ENCODE measurements at places on chromosomes 5 and 9.

DNA sequence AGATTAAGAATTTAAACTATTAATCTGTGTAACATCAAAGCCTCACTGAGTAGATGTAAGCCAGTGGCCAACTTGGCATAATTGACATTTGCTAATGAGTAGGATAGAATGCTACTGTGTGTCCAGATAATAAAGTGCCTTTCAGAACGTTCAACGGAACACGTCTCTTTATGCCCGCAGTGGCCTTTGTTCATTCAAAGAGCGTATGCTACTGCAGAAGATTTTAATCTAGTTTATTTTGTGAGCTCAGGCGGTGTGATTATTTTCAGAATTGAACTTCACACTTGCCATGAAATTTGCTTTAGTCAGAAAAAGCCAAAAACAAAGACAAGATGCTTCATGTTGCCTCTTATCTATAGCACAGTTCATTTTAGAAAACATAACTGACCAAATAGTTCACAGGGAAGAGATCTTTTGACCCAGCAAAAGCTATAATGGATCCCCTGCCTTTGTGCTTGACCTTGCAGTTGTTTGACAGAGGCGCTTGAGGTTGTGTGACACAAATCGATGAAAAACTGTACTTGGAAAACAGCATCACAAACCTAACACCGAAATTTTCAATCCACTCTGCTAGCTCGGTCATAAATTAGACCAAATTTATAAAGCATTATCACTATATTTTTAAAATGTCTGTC lies 530.9 kb upstream of the TYRP1 start:
- DNase-seq: no peak

- no peak for DNase-seq
Measured at GRCh38 chr5:88691230-88691582, 191.8 kb downstream of the MEF2C start.

DNA sequence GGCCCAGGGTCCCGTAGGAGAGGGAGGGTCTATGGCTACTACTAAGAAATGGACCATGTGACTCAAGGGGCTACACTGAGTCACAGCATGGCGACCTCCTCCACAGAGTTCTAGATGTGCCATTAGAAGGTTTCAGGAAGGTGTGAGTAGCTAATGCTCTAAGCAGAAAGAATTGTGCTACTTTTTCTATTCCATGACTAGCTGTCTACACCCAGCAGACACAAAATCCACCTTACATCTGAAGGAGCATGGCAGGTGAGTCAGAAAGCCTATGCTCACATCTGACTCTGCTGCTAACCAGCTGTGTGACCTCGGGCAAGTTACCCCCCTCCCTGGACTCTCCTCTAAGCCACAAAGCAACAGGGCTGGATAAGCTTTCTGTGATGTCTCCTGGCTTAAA lies 14.4 kb upstream of the MEIKIN start:
- DNase-seq: no peak

GRCh38 chr5:74945561-74946165 lies 79.5 kb upstream of the FAM169A start:
- DNase-seq: no peak

- DNase-seq: no peak
Measured at GRCh38 chr5:74196233-74196632, 444.3 kb downstream of the ENC1 start.

DNA sequence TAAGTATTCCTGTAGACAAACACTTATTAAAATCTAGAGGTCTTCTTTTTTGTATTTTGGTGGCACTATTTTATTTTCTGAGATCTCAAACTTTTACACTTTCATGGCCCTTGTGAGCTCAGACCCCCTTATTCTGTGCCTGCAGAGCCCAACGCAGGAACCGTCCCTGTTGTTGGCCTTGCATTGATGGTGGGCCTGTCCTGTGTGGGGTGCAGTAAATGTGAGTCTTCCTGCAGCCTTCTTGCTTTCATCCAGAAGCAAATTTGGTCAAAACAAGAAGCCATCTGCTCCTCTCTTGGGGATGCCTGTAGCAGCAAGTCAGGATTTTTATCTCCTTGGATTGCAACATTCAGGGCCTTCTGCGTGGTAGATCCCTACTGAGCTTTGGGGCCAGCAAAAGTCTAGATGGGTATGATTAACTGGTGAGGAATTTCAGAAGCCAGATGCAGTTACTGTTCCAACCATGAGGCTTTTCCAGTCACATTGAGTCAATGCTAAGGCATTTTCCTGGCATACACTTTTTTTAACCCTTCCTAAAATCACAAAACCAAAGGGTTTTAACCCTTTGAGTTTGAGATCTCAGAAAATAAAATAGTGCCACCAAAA lies 31.7 kb downstream of the BASP1 start:
- no peak for DNase-seq

DNA sequence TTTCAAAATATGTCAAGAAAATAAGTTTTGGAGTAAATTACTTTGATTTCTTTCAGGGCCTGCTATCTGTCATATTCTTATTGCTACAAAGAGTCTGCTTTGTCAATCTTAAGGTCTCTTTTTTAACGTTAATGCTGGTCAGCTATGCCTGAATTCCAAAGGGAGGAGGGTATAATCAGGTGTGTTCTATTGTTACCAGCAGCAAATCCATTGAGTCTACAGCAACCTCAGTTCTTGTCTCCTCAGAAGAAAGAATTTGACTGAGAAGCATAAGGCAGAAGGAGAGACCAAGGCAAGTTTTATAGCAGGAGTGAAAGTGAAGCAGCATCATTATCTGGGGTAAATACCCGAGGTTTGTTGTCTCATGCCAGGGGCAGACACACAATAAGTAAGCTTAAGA lies 23.7 kb upstream of the MINAR2 start:
- no peak for DNase-seq

DNA sequence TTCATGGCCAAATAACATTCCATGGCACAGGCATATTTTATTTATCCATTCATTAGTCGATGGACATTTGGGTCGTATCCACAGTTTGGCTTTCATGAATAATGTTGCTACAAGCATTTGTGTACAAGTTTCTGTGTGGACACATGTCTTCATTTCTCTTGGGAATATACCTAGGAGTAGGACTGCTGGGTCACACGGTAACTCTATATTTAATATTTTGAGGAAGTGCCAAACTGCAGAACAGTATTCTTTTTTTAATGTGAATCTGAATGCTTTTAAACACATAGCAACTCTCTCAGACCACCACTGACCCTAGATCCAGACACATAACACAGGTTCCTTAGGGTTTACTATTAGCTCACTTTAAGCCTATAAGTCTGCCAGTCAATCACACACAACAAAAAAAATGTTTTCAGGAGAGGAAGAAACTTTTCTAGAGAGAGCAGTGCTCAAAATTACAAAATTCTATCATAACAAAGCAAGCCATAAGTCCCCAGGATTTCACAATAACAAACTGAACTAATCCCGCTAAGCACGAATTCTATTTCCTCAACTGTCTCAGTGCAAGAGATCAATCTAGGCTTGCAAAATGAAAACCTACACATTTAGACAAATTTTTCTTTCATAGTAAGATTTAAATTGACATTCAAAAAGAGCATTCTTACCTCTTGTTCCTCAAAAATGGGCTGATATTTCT lies 41.8 kb upstream of the GABBR2 start:
- DNase-seq: no peak

DNA sequence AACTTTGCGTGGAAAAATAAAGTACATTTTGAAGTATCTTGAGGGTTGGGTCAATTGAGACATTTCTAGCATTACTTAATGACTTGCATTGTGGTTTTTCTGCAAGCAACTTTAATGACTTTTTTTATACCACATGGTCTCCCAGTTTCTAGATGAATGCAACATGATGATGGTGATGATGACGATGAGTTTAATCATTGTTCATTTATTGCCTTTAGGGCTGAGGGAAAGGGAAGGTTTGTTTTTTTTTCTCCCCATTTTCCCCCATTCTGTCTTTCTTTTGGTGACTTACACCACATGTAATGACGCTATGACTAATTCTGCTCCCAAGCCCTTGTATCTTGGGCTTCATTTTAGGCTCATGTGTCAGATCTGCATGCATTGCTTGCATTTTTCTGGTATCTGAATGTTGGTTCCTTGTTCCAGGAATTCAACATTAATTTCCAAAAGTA lies 57.7 kb upstream of the NXNL2 start:
- DNase-seq: no peak

GRCh38 chr5:149341876-149342275 lies 3.4 kb upstream of the GRPEL2 start:
- no peak for DNase-seq
